ENCODE measurements at places on chromosomes 6 and 20. TPM values are rescaled to one million over a fixed set of nuclear protein-coding genes. Genes with fewer than 3 reads are reported as not detected.
A peak's percentile ranks its signal among the peaks of the same experiment; 100 is the strongest.

- DNase-seq: peak; percentile 54
Measured at GRCh38 chr20:5191829-5192569, 65.2 kb downstream of the CDS2 start.

DNA sequence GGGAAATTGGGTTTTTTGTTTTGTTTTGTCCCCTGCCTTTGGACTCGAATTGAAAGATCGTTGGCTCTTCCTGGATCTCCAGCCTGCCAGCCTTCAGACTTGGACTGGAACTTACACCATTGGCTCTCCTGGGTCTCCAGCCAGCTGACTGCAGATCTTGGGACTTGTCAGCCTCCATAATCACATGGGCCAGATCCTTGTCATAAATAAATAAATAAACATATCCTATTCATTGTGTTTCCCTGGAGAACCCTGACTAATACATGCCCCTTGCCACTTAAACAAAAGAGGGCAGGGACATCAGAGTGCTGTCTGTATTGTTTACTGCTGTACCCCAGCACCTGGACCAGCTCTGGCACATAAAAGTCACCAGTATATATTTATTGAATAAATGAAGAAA lies 101.5 kb downstream of the CAP2 start:
- DNase-seq: no peak

GRCh38 chr6:31011153-31011552 lies 879 bp downstream of the MUC22 start:
- DNase-seq: no peak

GRCh38 chr20:25499855-25500434 lies 85.4 kb downstream of the NINL start:
- no peak for DNase-seq

GRCh38 chr20:60046011-60046413 lies 87.8 kb downstream of the CDH26 start:
- no peak for DNase-seq

DNA sequence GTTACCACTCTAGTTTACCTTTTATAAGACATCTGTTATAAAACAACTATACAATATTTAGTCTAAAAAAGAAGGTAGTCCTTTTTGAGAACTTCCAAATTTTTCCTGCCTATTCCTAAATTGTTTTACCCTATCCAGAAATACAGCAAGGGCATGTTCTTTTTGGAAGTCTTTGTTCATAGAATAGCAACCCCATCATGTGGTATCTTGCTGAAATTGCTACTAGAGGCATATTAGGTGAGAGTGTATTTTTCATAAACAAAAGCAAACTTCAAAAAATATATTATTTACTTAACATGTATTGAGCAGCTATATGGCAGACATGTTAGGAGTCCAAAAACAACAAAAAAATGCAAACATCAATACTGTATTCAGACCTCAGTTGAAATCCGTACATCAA lies 371.8 kb upstream of the NRSN1 start:
- DNase-seq: no peak

DNA sequence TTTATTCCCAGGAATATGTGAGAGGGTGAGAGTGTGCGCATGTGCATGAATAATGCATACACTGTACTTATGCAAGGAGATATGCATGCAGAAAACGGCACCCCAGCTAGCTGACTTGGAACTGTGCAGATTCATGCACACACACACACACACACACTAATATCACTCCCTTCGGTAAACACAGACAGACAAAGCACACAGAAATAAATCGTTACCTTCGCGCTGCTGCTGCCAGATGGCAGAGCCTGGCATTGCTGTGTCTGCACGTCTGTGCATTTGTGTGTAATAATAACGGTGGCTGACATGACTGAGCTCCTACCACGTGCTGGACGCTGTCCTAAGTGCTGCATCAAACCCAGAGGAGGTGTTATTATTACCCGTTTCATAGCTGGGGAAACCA lies 36.8 kb downstream of the PREX1 start:
- DNase-seq: no peak

DNA sequence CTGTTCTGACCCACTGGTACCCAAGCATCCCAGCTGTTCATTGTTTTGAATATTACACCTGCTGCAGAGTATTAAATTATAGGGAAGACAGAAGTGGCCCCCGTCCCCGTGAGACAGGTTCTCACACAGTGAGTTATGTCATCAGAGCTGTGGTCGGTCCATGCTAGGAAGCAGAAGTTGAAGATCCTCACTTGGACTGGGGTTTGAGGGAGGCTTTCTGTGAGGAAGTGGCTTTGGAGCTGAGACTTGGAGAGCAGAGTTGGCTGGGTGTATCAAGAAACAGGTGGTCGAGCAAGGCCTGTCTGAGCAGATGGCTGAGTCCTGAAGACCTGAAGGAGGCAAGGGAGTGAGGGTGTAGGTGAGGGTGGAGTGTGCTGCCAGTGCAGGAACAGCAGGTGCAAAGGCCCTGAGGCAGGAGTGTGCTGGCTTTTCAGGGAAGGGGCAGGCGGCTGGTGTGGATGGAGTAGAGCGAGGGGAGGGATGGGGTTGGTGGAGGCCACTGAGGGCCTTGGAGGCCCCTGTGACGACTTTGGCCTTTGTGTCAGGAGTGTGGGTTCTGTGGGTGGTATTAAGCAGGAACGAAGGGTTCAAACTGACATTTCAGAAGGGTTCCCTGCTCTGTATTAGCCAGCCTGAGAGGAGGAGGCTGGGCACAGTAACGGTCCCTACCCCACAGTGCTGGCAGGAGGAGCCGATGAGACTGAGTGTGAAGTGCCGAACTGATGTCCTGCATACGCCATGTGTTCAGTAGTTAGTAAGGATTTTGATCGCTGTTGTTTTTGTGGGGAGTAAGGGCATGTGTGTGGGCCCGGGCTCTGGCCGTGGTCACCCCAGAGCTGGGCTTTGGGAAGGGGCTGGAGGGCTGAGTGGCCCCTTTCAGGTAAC lies 11.8 kb downstream of the SRC start:
- DNase-seq: no peak

GRCh38 chr6:108243836-108244235 lies 17.0 kb downstream of the SNX3 start:
- DNase-seq: no peak

DNA sequence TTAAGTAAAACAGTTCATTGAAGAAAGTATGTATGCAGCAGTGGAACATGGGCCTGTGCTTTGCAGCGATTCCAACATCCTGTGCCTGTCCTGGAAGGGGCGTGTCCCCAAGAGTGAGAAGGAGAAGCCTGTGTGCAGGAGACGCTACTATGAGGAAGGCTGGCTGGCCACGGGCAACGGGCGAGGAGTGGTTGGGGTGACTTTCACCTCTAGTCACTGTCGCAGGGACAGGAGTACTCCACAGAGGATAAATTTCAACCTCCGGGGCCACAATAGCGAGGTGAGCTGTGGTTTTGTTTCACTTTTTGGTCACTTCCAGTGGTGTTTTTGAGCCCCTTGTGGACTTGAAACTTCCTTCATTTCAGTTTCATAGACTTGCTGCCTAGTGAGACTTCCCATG lies 1.7 kb downstream of the TULP4 start:
- DNase-seq: no peak

DNA sequence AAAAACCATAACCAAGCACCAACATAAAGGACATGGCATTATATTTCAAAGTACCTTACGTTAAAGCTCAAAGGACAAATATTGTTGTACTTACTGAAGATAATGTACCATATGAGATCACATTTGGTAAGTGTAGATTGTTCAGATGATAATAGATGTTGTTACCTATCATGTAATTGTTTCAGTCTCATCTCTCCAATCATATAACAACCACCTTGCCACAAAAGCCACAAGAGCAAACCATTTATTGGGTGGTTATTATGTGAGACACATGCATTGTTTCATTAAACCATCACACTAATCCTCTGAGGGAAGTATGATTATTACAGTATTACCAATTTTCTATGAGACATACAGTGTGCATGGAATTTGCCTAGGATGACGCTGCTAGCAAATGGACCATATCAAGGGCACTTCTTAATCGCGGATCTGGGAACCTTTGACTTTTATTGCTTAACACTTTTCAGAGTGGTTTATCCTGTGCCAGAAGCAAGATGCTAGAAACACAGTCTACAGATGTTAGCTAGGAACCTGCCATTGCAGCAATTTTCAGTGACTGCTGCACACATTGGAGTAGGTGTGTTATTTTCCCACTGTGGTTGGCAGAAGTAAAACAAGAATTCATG lies 149.8 kb upstream of the AKIRIN2 start:
- DNase-seq: no peak

DNA sequence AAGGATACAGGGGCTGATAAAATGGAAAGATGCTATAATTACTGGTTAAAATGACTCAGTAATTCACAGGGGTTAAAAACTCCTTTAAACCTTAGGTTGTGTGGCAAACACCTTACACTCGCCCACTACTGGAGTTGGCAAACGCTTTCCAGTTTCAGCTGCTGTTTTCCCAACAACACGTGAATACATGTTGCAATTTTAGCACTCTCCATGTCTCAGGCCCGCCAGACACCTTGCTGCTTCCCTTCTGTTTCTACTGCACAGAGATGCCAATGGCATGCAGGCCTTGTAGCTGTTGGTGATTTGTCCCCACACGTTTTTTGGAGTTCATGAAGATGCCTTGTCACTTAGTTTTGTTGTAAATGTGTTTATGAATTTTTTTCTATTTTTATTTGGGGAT lies 5.3 kb upstream of the TTPAL start:
- no peak for DNase-seq

DNA sequence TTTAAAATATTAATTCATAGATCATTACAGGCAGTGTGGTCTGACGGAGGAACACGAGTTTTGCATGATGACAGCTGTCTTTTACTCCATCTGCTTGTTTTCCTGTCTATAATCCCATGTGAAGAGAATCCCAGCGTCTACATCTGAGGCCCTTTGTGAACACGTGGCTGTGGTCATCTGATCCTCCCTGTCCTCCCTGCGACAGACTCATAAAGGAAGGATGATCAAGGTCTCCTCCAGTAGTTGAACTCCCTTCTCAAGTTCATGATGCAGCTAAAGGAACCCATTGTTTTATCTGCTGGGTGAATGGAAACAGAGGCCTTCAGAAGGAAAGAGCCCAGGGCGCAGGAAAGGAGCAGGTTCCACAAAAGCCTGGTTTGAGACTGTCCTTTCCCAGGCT lies 435.8 kb upstream of the JARID2 start:
- DNase-seq: no peak

DNA sequence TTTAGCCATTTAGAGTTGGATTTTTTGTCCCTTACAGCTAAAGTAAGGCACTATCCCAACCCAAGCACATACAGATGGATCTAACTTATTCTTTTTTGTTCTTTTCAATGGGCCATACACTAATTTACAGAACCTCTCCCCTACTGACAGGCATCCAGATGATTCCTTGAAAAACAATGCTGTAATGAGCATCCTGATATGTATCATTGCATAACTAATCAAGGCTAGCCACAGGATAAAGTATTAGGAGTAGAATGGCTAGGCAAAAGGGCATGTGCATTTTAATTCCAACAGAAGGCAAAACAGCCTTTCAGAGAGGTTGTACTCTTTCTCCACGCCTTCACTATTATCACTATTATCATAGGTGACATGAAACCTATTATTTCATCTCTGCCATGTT lies 54.1 kb downstream of the ELOVL5 start:
- DNase-seq: no peak

DNA sequence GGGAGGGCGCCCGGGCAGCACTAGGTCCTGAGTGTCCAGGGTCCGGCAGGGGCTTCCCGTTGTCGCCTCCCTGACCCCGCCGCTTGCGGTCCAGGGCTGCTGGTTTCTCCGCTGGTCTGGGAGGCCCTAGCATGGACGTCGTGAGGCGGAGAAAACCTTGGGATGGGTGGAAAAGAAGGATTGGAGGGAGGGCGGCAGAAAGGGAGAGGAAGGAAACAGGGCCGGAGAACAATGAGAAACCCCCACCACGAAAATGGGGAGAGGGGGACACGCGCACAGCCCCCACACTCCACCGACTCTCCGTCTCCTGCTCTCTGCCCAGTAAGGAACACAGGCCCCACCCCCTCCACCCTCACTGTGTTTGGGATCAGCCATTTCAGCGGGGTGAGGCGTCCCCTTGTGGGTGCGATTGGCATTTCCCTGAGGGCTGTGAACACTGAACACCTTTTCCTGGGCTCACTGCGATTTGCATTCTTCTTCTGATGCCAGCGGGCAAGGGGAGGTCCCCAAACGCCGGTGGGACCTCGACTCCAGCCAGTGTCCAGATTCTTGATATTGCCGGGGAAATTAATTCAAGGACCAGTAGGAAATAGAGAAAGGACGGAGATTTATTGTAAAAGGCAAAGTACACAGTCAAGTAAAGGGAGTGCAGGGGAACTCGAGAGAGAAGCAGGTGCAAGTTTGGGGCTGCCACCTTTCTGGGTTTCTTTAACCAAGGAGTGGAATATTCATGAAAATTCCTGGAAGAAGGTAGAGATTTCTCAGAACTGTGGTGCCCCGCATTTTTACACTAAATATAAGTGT lies 3.3 kb upstream of the RAET1G start:
- DNase-seq: peak; percentile 58

DNA sequence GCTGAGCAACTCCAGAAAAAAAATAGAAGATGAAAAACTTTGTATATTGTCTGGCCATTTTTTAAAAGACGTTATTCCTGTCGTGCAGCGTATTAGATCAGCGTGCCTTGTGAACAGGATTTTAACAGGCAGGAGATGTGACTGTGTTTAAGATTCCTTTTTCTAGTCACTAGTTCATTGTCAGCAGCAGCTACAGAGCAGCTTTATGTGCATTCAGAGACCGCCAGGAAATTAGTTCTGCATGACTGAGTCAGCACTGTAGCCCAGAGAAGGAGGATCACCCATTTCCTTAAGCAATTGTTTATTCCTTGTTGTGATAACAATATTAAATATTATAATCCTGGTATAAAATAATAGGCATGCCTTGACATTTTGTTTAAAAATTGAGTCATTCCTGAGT lies 75.4 kb upstream of the ADGRB3 start:
- no peak for DNase-seq

- no peak for DNase-seq
Measured at GRCh38 chr6:72595812-72596211, 26.1 kb upstream of the KCNQ5 start.

- no peak for DNase-seq
Measured at GRCh38 chr20:12947691-12948090, 61.1 kb upstream of the SPTLC3 start.

GRCh38 chr6:45590226-45590625 lies 212.5 kb upstream of the SUPT3H start:
- DNase-seq: no peak

DNA sequence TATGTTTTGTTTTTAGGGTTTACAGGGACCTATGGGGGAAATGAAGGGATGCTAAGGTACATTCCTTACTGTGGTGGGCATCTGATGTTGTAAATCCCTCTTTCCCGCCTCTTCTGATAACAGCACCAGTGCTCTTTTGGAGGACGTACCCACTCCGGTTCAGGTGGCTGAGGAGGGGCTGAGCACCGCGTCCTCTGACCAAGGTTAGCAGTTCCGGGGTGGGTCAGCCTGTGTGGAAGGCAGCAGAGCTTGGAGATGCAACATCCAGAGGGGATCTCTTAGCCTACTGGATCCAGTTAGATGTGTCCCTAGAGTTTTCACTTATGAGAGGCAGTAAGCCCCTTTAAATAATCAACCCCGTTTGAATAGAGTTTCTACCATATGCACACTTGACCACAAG lies 135.3 kb upstream of the KCNG1 start:
- no peak for DNase-seq

PPP1R16B gene
- total RNA-seq: 31.4 TPM

PDYN gene
- total RNA-seq: not detected

PARD6B gene
- 9.4 TPM for total RNA-seq

HLA-DRB1 gene
- total RNA-seq: 22.0 TPM

NOX3 gene
- total RNA-seq: not detected

TMC2 gene
- total RNA-seq: not detected

VWA7 gene
- 0.52 TPM for total RNA-seq

SNAP91 gene
- total RNA-seq: not detected
